OCI-M1 (cell line): ENCODE measurements at places on chromosomes 1 and 21.

DNA sequence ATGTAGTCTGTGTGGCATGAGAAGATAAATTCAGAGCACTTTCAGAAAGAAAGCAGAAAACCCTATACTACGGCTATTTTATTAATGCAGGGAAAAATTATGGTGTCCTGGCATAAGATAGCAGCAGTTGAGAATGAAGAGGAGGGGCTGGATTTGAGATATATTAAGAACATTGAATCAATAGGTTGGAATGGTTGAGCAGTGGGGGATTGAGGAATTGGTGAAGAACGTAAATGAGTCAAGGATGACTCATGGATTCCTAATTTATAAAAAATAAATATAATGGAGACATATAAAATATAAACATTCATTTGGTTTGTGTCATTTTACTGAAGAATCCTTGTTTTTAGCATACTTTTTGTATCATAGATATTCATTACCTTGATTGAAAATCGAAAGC is 234.3 kb upstream of the ADAMTS5 start:
- no peak for DNase-seq

- no peak for DNase-seq
Measured at GRCh38 chr1:116391185-116391584, 18.1 kb downstream of the ATP1A1 start.

DNA sequence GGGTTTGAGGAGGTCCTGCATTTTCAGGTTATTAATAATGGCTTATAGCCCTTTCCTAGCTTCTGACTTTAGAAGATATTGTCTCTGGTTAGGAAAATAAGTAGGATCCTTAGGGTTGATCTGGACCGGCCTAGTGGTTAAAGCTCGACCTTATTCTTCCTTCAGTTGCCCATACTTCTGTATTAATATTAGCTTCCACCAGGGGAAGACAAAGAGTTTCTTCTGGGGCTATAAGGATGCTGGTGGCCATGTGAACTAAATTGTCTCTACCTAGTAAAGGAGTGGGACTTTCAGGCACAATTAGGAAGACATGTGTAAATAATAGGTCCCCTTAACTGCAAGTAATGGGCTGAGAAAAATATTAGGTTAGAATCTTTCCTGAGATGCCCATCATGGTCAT is 20.6 kb upstream of the FCGR2A start:
- DNase-seq = peak; percentile 59

DNA sequence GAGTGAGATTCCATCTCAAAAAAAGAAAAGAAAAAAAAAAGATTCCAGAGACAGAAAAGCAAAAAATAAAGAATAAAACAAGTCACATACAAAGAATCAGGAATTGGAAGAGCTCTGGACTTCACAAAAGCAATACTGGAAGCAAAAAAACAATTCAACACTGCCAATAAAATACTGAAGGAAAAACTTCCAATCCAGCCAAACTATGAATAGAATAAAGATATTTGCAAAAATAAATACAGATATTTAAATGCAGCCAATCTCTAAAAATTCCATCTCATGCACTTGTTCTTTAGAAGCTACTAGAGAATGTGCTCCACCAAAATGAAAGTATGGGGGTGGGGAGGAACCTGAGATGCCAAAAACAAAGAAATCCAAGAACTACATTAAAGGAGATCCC is 29.4 kb upstream of the RBM34 start:
- DNase-seq = no peak
